ENCODE measurements at places on chromosomes 12 and 14. TPM values are rescaled to one million over a fixed set of nuclear protein-coding genes. Genes with fewer than 3 reads are reported as not detected.

GRCh38 chr12:38905480-38906351 is at the start of gene CPNE8:
CPNE8 (minus strand) TSS chr12:38905591; CDS start chr12:38905534, 57 bp downstream.
- DNase-seq, result peak; percentile 78
- no peaks in the 10 kb centered on the region for H3K27me3 ChIP-seq

- DNase-seq, result no peak
- no peak overlapping the region for H3K27ac ChIP-seq
- no peaks in the 10 kb centered on the region for H3K36me3 ChIP-seq
- H3K27me3 ChIP-seq, result no peaks in the 10 kb centered on the region
Measured at GRCh38 chr12:105555556-105556295, 225.2 kb downstream of the C12orf75 start.

GRCh38 chr12:30329281-30329680 is 366.4 kb downstream of the IPO8 start:
- H3K27ac ChIP-seq, result no peak overlapping the region
- H3K4me3 ChIP-seq, result no peak overlapping the region
- no peaks in the 10 kb centered on the region for H3K36me3 ChIP-seq
- no peaks in the 10 kb centered on the region for H3K4me1 ChIP-seq

Gene LRP1
- 106 TPM for total RNA-seq

DNA sequence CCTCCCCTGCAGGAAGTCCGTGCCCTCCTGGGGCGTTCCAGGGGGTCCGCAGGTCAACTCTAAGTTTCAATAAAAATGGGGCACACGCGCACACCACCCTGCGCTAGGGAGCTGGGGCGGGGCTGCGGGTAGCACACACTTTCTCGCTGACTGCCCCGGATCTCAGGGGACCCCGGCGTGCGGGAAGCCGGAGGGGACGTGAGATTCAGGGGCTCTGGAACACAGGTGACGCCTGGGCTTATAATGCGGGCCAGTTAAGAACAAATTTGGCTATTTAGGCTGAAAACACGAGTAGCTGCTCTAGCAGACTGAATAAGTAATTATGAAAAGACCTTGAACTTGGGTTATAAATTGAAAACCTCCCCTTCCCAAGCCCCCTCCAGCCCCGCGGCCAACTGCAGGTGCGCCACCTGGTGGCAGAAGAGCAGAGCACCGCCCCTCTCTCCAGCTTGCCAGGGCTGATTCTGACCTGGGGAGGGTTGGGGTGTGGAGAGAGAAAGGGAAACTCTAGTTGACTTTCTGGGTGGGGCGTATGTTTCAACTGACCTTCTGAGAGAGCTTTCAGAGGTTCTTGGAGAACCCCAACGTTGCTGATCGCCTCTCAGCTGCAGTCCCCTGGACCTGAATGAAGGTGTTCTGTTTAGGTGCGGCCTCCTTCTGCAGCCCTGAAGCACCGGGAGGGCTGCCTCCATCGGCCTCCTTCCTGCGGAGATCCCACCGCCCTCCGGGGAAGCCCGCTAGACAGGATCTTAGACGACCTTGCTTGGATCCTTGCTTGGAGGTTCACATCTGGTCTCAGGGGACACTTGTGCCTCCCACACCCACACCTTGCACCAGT is 118.4 kb upstream of the EVL start:
- no peak overlapping the region for H3K4me3 ChIP-seq
- H3K27me3 ChIP-seq, result no peaks in the 10 kb centered on the region
- no peaks in the 10 kb centered on the region for H3K36me3 ChIP-seq
- no peak overlapping the region for H3K27ac ChIP-seq
- no peaks in the 10 kb centered on the region for H3K4me1 ChIP-seq

DNA sequence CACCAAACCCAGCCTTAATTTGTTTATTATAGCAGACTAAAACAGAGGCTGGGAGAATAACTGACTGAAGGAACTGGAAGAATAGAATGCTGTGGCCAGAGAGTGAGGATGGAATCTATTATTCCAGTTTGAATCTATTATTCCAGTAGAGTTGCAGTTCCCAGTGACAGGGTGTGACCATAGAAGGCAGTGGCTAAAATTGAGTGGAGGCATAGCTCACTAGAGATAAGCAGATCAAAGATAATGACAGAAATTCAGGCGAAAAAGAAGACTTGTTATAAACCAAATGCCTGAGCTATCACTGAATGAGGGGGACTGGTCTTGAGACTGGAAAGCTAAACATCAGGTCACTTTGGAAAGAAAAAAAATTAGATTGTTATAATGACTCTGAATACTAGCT is 26.0 kb upstream of the SNX6 start:
- peaks cover 38% of the 10 kb centered on the region for H3K4me1 ChIP-seq
- peak overlapping the region; percentile 20 for H3K27ac ChIP-seq
- H3K27me3 ChIP-seq, result no peaks in the 10 kb centered on the region
- DNase-seq, result no peak
- no peaks in the 10 kb centered on the region for H3K36me3 ChIP-seq

DNA sequence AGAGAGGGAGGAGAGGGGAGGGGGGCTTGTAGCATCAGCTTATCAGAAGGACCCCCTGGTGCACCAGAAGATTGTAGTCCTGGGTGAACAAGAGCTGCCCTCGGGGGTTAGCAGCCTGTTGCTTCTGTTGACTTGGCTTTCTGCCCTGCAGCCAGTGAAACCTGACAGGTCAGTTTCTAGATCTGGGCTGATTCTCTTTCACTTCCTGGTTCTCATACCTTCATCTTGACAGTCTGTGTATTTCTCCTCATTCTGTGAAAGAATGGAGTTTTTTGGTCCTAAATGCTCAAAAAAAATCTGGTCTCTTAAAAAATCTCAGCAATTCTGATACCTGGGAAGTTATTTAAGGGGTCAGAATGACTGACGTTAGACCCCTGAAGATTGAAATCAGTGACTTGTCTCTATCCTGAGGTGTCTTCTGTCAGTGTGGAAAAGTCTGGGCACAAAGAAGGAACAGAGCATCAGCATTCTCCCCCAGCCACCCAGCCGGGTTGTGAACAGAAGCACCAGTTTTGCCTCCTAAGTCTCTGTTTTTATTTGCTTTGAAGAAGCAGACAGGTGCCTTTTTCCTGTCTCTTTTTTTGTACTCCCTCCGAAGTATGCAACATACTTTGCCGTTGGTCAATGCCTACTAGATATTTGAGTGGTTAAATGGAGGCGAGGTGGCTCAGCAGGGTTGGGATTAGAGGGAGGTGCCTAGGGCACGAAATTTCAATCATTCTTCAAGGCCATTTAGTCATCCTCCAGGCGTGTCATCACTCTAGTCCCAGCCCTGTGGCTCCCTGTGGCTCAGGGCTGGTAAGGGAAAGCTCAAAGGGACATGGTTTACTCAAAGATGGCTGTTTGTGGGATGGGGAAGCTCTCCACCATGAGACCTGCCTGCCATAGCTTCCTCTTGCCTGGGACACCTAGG is 24.0 kb downstream of the TTC9 start:
- no peaks in the 10 kb centered on the region for H3K27me3 ChIP-seq
- no peak overlapping the region for H3K4me3 ChIP-seq
- peak; percentile 85 for DNase-seq
- H3K4me1 ChIP-seq, result peaks cover 46% of the 10 kb centered on the region
- peak overlapping the region; percentile 91 for H3K27ac ChIP-seq

Gene CCDC59
- 58.5 TPM for total RNA-seq

DNA sequence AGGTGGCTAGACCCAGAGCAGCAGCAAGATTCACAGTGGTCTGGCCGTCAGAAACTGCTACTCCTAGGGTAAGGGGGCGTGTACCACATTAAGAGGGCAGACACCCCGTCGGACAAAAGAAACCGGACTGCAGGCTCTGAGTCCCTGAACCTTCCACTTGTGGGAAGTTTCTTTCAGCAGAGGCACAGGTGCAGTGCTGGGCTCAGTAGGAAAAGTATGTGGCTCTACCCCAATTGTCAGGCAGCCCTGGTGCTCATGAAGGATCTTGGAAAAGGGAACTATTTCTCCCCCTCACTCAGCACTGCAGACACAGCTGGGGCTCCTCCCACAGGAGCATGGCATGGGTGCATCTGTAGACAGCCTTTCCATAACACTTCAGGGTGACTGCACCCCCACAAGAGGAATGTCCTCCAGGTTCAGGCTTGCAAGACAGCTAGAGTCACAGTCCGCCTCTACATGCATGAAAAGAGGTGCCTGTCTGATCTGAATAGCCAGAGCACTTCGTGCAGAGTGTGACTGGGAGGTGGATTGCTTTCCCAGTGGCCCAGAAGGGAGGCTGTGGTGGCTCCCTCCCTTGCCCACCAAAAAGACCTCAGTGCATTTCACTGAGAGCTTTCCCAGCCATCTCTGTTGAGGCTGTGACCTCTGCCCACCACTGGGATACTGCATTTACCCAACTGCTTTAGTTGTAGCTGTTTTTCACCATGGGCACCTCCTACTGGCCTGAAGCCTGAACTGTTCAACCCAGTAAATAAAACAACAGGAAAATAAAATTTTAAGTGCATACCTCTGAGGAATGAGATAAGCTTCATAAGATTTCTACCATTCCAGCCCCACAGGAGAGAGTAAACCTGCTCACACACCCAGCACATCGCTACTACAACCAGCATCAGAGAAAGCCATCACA is 14.2 kb downstream of the CEP128 start:
- no peaks in the 10 kb centered on the region for H3K27me3 ChIP-seq
- no peak for DNase-seq
- no peaks in the 10 kb centered on the region for H3K4me1 ChIP-seq
- H3K4me3 ChIP-seq, result no peak overlapping the region
- no peaks in the 10 kb centered on the region for H3K36me3 ChIP-seq

Gene ZFC3H1
- total RNA-seq, result 48.7 TPM

DNA sequence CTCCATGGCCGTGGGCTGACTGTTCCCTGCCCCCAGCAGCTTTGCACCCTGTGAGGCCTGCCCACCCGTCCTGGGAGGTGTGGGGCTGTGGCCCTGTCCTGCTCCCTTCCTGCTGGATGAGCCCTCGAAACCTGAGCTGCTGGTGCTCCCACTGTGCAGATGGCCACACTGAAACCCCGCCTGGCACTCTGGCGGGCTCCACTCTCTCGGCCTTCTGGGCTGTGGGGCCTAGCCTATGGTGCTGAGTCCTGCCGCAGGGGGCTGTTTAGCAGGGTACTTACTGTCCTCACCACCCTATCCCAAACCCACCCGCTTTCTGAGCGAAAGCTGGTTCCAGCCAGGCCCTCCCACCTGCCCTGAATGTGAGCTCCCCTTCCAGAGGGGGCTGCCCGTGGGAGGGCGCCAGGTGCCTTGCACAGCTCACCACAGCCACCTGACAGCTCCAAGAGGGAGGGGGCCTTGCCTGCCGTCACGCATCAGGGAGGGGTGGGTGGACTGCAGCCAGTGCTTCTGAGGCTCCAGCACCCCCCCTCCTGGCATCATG is 7.3 kb downstream of the SLC25A47 start:
- H3K4me1 ChIP-seq, result peaks cover 6% of the 10 kb centered on the region
- H3K27ac ChIP-seq, result no peak overlapping the region
- H3K4me3 ChIP-seq, result no peak overlapping the region
- no peaks in the 10 kb centered on the region for H3K27me3 ChIP-seq
- no peaks in the 10 kb centered on the region for H3K36me3 ChIP-seq
- no peak for DNase-seq

Gene PCK2
- total RNA-seq, result 132 TPM

DNA sequence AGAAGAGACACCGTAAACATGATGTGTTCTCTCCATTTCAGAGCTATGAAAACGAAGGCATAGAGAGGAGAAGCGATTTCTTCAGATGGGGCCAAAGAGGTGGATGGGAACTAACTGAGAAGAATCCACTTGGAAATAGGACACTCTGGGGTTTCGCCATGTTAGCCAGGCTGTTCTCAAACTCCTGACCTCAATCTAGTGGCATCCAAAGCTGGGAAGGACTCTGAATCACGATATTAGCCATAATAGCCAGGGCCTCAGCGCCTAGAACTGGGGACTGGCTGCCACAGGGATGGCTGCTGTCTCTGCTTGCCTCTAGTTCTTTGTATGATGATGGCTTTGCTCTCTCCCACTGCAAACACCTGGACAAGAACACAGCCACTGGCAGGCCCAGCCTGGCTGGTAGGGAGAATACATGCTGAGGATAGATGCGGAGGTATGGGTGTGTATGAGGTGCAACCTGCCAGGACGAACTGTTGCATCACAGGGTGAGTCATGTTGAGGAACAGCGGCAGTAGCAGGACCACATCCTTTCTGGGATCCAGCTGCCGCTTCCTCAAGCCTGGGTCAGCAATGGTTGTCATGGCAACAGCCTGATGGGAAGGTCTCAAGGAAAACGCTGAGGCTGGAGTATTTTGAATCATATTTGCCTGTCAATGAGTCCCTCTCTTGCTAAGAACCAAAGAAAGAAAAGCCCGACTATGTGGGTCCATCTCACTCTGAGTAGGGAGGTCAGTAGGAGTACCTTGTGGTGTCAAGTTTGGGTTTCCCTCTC is 31.1 kb downstream of the CCDC177 start:
- no peaks in the 10 kb centered on the region for H3K36me3 ChIP-seq
- DNase-seq, result peak; percentile 39
- no peaks in the 10 kb centered on the region for H3K4me1 ChIP-seq
- no peak overlapping the region for H3K27ac ChIP-seq
- H3K4me3 ChIP-seq, result no peak overlapping the region

GRCh38 chr12:114069507-114069906 is 103.4 kb upstream of the RBM19 start:
- no peak overlapping the region for H3K4me3 ChIP-seq
- H3K27ac ChIP-seq, result no peak overlapping the region
- H3K36me3 ChIP-seq, result no peaks in the 10 kb centered on the region
- no peak for DNase-seq

Gene TAS2R19
- total RNA-seq, result 5.7 TPM

Gene HOXC10
- 4.5 TPM for total RNA-seq

Gene SLC7A8
- total RNA-seq, result 28.9 TPM

GRCh38 chr12:27464220-27464554 is 17.7 kb downstream of the SMCO2 start:
- H3K27ac ChIP-seq, result no peak overlapping the region
- H3K4me3 ChIP-seq, result no peak overlapping the region

- H3K4me3 ChIP-seq, result peak overlapping the region; percentile 1
- DNase-seq, result no peak
- no peaks in the 10 kb centered on the region for H3K36me3 ChIP-seq
- H3K27me3 ChIP-seq, result no peaks in the 10 kb centered on the region
Measured at GRCh38 chr14:45083617-45083975, 320 bp upstream of the PRPF39 start.

- no peaks in the 10 kb centered on the region for H3K36me3 ChIP-seq
- no peak overlapping the region for H3K4me3 ChIP-seq
- H3K27ac ChIP-seq, result peak overlapping the region; percentile 78
- peaks cover 63% of the 10 kb centered on the region for H3K4me1 ChIP-seq
- DNase-seq, result peak; percentile 68
Measured at GRCh38 chr12:116381744-116382685, 104.5 kb upstream of the MED13L start.

Gene NYNRIN
- total RNA-seq, result 5.9 TPM

Gene AICDA
- not detected for total RNA-seq
